ENCODE measurements at places on chromosomes 16 and 17.

DNA sequence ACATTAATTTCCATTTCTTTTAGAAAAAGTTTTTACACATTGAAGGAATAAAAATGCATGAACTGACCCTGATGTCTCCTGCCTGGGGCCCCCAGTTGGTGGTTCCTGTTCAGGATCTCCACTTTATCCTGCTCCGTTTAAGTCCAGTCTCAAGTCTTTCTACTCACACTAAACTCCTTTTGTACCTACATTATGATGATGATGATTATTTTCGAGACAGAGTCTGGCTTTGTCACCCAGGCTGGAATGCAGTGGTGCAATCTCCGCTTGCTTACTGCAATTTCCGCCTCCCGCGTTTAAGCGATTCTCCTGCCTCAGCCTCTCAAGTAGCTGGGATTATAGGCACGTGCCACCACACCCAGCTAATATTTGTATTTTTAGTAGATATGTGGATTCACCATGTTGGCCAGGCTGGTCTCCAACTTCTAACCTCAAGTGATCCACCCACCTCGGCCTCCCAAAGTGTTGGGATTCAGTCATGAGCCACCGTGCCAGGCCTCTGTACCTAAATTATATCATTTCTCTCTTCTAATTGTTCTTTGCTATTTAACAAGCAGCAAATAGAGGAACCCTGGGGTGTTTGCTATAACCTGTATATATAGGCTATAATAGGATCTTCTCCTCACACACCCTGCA is 2.2 kb upstream of the FOXK2 start:
- no peak for DNase-seq

DNA sequence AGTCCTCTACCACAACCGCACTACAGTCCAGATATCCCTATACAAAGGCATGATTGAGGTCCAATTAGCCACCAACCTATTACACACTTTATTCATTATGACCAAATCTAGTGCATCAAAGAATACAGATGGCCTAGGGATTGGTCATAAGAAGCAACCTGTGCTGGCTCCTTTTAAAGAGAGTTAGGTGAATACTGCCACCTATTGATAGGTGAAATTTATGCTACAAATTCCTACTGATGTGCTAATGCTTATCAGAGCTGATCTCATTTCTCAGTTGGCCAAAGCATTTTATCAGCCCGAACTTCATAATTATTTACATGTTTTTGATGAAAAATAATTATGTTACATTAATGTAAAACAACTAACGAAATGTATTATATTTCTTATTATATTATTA is 166.3 kb downstream of the ANKFN1 start:
- no peak for DNase-seq

- DNase-seq, result no peak
Measured at GRCh38 chr16:19437280-19437679, 19.6 kb downstream of the TMC5 start.

GRCh38 chr17:55062921-55063320 is 94.4 kb downstream of the STXBP4 start:
- DNase-seq, result no peak

DNA sequence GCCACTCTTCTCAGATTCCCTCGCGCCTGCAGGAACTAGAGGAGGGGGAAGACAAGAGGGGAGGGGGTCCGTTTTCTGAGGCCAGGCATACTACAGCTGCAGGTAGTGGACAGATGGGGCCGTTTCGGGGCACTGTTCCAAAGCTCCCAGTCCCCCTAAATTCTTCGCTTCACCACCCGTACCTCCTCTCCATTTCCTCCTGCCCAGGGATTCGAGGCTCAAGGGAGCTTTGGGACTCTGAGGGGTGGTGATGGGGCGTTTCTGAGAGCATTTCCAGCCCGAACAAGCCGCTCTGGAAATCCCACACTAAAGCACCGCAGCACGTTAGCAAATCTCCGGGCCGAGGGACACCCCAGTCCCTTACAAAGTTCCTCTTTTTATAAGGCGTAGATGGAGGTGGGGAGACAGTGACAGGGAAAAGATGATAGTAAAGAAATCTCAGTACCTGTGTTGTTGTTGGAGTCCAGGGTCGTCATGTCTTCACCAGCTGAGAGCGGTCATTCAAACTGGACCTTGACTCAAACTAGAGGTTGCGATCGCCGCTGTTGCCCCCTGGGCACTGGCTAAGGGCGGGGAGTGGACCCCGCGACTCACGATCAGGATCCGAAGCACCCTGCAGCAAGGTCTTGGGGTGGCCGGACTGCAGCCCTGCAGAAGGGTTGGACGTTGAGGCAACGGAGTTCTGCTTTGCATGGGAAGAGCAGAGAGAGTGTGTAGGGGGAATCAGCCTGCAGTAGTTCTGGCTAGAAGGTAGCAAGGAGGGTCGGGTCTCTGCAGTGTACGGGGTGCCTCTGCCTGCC is 570 bp downstream of the NR1D1 start:
- no peak for DNase-seq

DNA sequence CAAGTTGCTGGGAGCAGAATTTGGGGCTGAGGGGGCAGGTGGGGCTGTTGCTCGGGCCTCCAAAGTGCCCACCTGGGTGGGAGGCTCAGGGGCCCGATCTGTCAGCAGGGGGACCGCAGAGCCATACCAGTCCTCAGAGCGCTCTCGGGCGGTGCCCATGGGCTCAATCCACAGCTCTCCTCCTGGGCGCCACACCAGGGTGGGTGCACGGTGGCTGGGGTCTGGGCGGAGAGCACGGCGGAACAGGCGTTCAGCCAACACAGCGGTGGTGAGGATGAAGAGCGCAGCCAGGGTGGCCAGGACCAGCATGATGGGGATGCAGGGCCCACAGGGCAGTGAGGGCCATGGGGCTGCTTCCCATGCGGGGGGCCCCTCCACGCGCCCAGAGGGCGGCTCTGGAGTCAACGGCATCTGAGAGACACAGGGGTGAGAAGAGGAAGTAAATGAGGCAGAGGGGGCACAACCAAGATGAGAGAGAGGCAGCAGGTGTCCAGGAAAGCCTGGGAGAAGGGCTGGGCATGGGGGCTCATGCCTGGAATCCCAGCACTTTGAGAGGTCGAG is 1.2 kb downstream of the C16orf54 start:
- no peak for DNase-seq

- no peak for DNase-seq
Measured at GRCh38 chr17:31820691-31821435, 38.2 kb downstream of the COPRS start.

DNA sequence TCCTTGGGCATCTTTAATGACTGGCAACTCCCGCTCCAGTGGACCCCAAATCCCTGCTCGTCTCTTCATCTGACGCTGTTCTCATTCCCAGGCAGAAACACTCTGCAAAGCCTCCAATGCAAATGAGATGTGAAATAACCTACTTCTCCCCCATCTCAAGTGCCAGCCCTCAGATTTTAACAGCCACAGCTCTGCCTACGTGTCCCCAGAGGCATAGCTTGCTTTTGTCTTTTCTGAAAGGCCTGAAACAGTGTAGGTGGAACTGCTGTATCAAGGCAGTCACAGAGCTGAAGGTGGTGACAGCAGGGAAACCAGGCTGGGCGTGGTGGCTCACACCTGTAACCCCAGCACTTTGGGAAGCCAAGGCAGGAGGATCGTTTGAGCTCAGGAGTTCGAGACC is 14.7 kb downstream of the RPH3AL start:
- no peak for DNase-seq
